ENCODE measurements at places on chromosomes 3 and 15.

GRCh38 chr3:108099679-108100428, 9.0 kb upstream of the CD47 start:
- DNase-seq: no peak

DNA sequence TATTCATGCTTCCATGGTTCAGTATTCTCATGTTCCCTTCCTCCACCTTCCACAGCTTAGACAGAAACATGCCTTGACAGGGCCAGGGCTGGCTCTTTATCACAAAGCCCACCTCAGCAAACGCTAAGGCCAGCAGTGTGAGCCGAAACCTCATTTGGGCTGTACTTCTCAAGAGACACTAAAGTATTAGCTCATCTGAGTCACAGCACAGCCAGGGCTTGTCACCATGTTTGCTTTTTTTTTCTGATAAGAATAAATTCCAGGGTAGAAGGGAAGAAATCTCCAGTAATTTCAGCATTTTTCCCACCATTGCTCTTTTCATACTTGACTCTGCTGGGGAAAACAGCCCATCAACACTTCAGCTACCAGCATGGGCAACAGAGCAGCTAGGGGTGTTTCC, 95.4 kb downstream of the MYLK start:
- DNase-seq: no peak

- DNase-seq: no peak
These were observed 36.7 kb upstream of the ADPGK start for GRCh38 chr15:72820278-72820677.

DNA sequence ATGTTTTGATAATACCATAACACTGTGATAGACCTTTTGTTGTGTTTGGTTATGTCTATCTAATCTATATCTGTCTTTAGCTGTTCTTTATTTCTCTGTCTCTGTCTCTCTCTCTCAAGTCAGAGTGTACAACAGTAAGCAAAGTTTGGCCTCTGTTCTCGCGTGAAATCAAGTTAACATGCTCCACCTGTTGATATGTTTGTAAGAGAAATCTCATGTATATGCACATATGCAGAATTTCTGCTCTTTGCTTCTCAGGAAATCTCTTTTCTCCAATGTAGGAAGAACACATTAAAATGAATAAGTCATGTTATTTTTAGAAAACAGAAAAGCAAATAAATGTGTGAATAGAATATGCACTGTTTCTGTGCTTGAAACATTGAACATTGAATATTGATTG, 425.5 kb upstream of the SEMA6D start:
- no peak for DNase-seq

GRCh38 chr3:151012753-151013152, 40.2 kb upstream of the CLRN1 start:
- no peak for DNase-seq

- DNase-seq: no peak
These were observed 48.2 kb upstream of the ALDH1A3 start for GRCh38 chr15:100831467-100831866.

DNA sequence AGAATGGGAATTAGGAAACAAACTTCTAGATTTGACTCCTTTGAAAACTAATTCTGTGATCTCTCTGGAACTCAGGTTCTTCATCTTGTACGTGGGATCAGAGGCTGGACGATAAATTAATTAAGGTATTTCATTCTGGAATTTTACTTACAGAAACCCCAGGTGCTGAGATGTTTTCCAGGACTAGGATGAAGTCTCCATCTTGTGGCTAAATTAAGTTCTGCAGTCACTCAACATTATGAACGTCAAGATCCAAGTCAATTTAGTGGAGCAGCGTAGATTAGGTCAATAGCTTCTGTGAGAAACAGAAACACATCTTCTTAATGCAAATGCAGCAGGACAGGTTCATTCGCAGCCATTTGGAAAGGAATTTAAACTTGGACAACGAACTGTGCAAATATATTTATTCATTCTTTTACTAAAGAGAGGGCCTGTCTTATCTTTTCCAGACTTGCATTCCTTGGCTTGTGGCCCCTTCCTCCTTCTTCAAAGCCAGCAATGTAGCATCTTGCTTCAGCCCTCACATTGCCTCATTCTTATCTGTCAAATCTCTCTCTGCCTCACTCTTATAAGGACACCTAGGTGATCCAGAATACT, 26.7 kb upstream of the TMC3 start:
- DNase-seq: no peak

DNA sequence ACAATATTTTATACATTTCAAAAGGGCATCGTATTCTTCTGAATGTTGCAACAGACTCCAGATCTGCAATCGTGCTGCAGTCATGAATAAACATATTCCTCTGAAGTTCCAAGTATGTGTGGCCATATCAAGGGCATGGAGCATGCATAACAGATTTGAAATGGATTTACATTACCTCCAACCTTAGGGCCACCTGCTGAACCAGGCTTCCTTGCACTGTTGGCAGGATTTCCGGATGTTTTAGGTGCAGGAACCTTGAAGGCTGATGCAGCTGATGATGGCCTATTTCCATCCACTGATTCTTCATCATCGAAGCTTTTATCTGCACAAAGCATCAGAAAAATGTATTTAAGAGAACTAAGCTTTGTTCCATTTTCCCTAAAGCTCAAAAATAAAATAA, 73.5 kb downstream of the CLASP2 start:
- DNase-seq: no peak

- no peak for DNase-seq
These were observed 146.1 kb downstream of the SNRK start for GRCh38 chr3:43432462-43432861.

GRCh38 chr3:129246636-129247035, 2.8 kb upstream of the COPG1 start:
- DNase-seq: no peak

GRCh38 chr3:189995129-189995528, 125.6 kb downstream of the P3H2 start:
- DNase-seq: no peak

- no peak for DNase-seq
These were observed 52.6 kb upstream of the ATP11B start for GRCh38 chr3:182740710-182741109.

GRCh38 chr3:55718521-55718921, 231.4 kb upstream of the WNT5A start:
- DNase-seq: no peak

DNA sequence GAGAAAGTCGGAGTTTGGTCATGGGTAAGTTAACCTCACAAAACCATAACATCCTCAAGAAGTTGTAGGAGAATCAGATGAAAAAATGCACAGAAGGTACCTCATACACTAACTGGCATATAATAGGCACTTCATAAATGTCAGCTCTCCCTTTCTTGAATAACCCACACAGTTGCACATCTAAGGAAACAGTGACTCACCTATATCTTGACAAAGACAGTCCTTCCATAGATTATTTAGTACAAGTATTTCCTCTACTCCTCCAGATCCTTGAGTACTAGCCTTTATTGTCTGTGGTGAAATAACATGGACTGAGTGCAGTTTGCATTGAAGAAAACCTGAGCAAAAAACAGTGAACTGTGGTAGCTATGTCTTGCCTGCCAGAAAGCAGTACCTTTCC, 46.6 kb downstream of the MAGI1 start:
- no peak for DNase-seq

DNA sequence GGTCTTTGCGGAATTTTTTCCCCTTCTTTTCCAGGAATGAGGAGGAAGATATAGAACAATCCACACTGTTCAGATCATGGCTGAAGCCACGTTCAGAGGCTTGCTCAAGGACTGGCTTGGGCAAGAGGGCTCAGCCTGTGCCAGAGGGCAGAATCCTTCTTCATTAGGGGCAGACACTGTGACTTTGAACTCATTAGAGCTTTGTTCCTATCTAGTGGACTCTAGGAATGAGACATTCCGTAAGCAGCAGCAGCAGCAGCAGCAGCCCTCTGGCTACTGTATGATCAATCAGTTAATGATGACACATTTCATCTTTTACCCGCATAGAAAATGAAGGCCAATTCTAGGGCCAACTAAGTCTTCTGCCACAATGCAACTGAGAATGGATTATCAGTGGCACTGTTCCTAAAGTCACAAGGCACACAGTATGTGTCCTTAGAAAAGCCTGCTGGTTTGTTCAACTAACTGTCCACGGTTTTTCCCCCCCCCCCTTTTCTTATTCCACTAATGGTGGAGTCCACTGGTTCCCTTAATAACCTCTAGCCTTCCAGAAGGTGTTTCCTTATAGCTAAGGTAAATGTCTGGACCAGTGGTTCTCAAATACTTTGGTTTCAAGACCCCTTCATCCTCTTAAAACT, 1.7 kb upstream of the RAB8B start:
- no peak for DNase-seq

GRCh38 chr15:48175126-48175525, 3.0 kb downstream of the MYEF2 start:
- DNase-seq: no peak

- DNase-seq: no peak
These were observed 59.1 kb downstream of the RGMA start for GRCh38 chr15:93029836-93030429.

- no peak for DNase-seq
These were observed 36.0 kb downstream of the RAB27A start for GRCh38 chr15:55253580-55253979.

DNA sequence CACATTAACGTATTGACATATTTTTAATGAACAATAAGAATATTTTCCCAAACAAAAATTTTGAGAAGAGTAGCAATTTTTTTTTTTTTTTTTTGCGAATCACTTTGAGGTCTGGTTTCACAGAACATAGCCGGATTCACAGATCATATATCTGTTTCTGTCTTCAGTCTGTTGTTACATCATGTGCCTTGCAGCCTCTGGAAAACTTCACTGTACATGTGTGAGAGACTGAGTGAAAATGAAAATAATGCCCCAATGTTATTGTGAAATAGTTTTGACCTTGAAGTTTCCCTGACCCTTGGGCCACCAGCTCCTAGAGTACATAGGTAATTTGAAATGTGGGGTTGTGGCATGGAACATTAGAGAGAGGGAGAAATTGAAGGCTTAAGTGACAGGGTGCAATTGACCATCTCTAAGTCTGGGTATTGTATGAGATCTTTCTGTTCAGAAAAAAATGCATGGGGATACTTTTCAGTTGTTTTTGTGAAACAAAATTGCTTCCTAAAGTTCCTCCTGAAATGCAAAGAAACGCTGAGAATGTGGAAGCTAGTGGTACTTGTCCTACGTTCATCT, 14.0 kb downstream of the ITPR1 start:
- no peak for DNase-seq

DNA sequence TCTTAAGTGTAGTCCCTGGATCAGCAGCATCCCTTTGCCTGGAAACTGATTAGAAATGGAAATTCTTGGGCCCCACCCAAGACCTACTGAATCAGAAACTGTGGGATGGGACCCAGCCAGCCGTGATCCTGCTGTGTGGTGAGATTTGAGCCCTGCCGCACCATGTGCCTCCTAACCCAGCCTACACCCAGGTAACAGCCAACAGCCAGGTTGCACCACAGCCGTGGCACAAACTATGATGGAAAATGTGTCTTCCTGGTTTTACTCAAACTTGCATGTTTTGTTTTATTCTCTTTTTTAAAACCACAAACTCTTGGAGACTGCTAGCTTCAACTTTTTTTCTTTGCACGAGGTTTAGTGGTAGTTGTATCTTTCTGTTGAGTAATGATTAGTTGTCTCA, 2.6 kb downstream of the LIMD1 start:
- no peak for DNase-seq

GRCh38 chr15:85035980-85036379, 54.3 kb downstream of the PDE8A start:
- DNase-seq: no peak

DNA sequence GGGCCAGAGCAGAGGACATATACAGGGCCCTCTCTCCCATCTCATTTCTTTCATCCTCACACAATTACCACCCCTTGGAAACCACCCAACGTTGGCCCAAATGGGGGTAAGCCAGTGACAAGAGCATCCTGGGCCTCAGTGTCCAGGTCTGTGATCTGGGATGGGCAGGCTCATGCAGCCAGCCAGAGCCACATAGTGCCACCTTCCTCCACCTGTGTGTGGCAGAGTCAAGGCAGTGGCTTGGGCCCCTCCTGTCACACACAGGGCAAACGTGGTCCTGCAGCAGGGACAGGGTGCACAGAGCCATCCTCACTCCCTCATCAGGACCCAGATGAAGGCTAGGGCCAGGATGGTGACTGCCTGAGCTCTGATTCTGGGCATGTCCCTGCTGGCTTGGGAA, 2.3 kb upstream of the MYL3 start:
- no peak for DNase-seq

Measured in stimulated activated CD4-positive, alpha-beta T cell treated with anti-CD3 and anti-CD28 coated beads, Interleukin-1b, Interleukin-23, amount 100 ng/mL, for 4 hours (primary cell).